ENCODE measurements at places on chromosomes 4 and X.
A peak's percentile ranks its signal among the peaks of the same experiment; 100 is the strongest.

GRCh38 chr4:78704981-78705683 lies 71.0 kb upstream of the BMP2K start:
- DNase-seq = no peak

DNA sequence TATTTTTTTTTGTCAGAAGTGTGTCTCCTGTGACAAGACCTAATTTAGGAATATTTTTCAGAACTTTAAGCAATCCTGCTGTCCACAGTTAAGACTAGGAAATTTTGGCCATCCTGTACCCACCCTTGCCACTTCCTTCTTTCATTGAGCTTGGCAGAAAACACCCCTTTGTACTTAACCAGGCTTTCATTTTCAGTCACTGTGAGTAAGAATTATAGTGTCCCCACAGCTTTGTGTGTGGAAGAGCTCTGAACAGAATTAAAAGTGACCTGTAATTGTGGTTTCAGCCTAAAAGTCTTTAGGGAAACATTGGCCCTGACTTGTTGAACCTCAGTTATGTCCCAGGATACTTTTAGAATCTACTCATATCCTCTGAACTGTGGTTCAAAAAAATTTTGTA lies 153.7 kb upstream of the BMP3 start:
- peak; percentile 28 for DNase-seq

DNA sequence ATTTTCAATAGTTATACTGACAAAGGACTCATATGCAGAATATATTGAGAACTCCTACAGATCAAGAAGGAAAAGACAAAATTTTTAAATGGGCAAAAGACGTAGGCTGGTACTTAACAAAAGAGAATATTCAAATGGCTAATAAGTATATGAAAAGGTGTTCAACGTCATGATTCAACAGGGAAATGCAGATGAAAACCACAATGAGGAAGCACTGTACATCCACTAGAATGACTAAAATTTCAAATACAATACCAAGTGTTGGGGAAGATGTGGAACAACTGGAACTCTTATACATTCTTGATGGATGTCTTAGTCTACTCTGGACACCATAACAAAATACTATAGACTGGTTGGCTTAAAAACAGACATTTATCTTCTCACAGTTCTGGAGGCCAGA lies 1.3 kb upstream of the MRFAP1L1 start:
- peak; percentile 42 for DNase-seq

GRCh38 chrX:545452-545885 lies 85.1 kb upstream of the SHOX start:
- no peak for DNase-seq

- no peak for DNase-seq
Observed at GRCh38 chrX:119158226-119158625, 30.6 kb upstream of the KIAA1210 start.
